ENCODE measurements at places on chromosomes 12 and 14.
A peak's percentile ranks its signal among the peaks of the same experiment; 100 is the strongest.

DNA sequence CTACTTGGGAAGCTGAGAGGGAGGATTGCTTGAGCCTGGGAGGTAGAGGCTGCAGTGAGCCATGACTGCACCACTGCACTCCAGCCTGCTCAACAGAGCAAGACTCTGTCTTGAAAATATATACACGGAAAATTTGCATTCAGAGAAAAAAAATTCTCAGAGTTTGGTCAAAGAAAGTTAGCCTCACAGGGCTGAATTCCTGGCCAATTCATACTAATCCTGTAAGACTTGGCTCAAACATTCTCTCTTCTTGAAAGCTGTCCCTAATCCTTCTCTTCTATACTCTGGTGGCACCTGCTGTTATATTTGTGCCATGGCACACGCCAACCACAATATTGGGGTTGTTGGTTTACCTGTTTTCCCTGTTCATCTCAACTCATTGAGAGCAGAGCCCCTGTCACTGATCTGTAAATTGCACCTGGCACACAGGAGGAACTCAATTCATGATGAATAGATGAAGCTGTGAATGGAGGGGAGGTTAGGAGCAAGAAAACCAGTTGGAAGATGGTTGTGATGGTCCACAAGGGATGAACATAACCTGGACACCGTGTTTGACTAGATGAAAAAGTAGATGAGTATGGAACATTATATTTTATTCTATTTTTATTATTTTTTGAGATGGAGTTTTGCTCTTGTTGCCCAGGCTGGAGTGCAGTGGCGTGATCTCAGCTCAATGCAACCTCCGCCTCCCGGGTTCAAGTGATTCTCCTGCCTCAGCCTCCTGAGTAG is 36.8 kb upstream of the SPTSSA start:
- DNase-seq: no peak

GRCh38 chr14:91123201-91123600 is 9.3 kb downstream of the DGLUCY start:
- DNase-seq: no peak

DNA sequence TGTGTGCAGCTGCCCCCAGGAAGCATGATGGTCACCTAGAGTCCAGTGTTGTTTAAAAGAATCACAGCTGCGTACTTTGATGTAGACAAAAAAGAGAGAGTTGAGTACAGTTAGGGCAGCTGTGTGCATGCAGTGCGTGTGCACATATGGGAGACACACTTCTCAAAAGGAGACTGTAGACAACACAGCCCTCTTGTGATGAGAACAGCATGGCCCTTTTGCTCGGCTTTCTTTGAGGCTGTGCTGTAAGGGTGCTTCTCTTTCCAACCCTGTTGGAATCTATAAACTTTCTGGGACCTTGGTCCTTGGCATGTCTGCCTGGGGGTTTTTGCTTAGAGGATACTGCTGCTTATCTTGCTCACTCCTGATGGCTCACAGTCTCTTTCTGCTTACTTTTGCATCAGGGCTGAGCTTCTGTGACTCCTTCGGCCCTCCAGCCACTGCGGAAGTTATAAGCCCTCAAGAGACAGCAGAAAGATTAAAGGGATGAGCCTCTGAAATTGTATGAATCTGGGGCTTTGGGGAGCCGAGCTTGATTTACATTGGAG is 102.9 kb downstream of the DYRK2 start:
- no peak for DNase-seq

GRCh38 chr14:105067140-105067968 is 2.1 kb upstream of the GPR132 start:
- peak; percentile 55 for DNase-seq

- DNase-seq: peak; percentile 24
These were observed 2.1 kb downstream of the RNF10 start for GRCh38 chr12:120536064-120536791.

DNA sequence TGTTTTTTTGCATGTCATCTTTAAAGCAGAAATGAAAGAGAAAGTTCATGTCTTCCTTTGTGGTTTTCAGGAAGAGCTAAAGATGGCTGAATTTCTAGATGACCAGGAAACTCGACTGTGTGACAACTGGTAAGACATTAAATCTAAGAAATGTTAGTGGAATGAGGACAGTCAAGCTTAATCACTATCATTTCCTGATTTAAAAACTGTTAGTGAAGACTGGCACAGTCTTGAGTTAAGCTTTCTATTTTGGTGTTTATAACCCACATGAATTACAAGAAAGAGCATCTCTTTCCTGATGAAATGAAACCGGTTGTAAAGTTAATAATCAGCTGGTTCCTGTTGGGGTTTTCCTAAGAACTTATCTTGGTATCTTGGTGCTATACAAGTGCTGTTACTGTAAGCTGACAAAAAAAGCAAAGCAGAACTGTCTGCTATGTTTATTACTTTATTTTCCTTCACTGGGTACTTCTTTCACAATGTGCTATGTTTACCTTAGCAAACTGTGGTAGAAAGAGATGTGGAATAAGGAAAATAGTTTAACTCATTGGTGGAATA is 5.2 kb downstream of the TRAFD1 start:
- DNase-seq: no peak

GRCh38 chr14:55702511-55702910 is 122.5 kb downstream of the KTN1 start:
- no peak for DNase-seq

- DNase-seq: no peak
These were observed 33.9 kb downstream of the NUMB start for GRCh38 chr14:73424453-73424852.

DNA sequence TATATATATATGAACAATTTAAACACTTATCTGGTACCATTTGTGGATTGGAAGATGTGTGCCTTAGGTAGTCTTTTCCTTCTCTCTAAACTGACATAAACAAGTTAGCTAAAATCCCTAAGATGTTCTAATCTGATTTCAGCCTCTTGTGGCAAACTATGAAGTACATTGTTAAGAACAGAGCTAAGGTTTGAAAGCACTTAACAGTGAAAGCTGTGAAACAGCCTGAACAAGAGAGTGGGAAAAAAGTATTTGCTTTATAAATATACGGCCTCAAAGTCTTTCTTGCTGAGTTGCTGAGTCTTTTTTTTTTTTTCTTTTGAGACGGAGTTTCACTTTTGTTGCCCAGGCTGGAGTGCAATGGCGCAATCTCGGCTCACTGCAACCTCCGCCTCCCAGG is 53.7 kb upstream of the PELI2 start:
- no peak for DNase-seq
